Activated T-helper 17 cell treated with anti-CD3 and anti-CD28 coated beads, Interleukin-2, amount 50 U/mL, for 72 hours (primary cell): ENCODE measurements at places on chromosomes 1 and 21. TPM values are rescaled to one million over a fixed set of nuclear protein-coding genes. Genes with fewer than 3 reads are reported as not detected.

DNA sequence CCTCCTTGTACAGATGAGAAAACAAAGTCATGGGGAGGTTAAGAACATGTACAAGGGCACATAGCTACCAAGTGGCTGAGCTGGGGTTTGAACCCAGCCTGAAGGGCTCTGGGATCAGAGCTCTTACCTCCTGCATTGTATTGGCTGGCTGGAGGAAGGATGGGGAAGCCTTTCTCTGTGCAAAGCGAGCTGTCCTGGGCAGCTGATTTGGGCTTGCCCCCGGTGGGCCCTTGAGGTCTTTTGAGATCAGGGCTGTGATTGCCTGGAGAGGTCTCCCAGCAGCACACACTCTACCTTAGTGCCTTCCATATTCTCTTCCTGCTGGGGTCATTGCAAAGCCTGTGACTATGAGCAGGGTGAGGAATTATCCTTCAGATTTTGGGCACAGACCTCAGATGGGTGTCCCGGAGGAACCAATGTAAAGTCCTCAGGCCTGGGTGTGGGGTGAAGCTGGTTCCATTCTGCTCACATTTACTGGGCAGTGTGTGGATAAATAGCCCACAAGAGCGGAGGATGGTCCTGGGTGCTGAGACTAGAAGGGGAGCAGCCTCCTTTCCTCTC, 53.3 kb upstream of the EPS8L3 start:
- no peak for ATAC-seq
- no peak overlapping the region for H3K4me3 ChIP-seq
- peaks cover 4% of the 10 kb centered on the region for H3K4me1 ChIP-seq

- H3K36me3 ChIP-seq: no peaks in the 10 kb centered on the region
- H3K27me3 ChIP-seq: peaks cover 56% of the 10 kb centered on the region
- peaks cover 4% of the 10 kb centered on the region for H3K4me1 ChIP-seq
- no peak overlapping the region for H3K27ac ChIP-seq
- H3K4me3 ChIP-seq: no peak overlapping the region
- ATAC-seq: no peak
These were observed 41.1 kb upstream of the BCL10 start for GRCh38 chr1:85317560-85317959.

Gene BCAR3
- total RNA-seq: 1.3 TPM

- no peak overlapping the region for H3K4me3 ChIP-seq
- H3K27me3 ChIP-seq: no peaks in the 10 kb centered on the region
- H3K4me1 ChIP-seq: no peaks in the 10 kb centered on the region
- no peak for ATAC-seq
These were observed 14.6 kb upstream of the FLG2 start for GRCh38 chr1:152374451-152374850.

Gene SMIM1
- 2.8 TPM for total RNA-seq

- H3K4me1 ChIP-seq: no peaks in the 10 kb centered on the region
- H3K27me3 ChIP-seq: peaks cover 37% of the 10 kb centered on the region
- ATAC-seq: no peak
- no peaks in the 10 kb centered on the region for H3K36me3 ChIP-seq
- no peak overlapping the region for H3K27ac ChIP-seq
These were observed 478.0 kb downstream of the CAMTA1 start for GRCh38 chr1:7263021-7263960.

Gene FH
- total RNA-seq: 62.5 TPM

GRCh38 chr1:111179968-111180533, 20.4 kb downstream of the DENND2D start:
- H3K36me3 ChIP-seq: peaks cover 95% of the 10 kb centered on the region
- H3K4me1 ChIP-seq: peaks cover 22% of the 10 kb centered on the region
- H3K27me3 ChIP-seq: no peaks in the 10 kb centered on the region
- H3K4me3 ChIP-seq: no peak overlapping the region
- ATAC-seq: no peak

- no peak overlapping the region for H3K4me3 ChIP-seq
- no peaks in the 10 kb centered on the region for H3K4me1 ChIP-seq
- no peaks in the 10 kb centered on the region for H3K36me3 ChIP-seq
- H3K27ac ChIP-seq: no peak overlapping the region
- no peaks in the 10 kb centered on the region for H3K27me3 ChIP-seq
These were observed 611.5 kb upstream of the RGS18 start for GRCh38 chr1:191546803-191547202.

Gene FAM131C
- total RNA-seq: 0.69 TPM

DNA sequence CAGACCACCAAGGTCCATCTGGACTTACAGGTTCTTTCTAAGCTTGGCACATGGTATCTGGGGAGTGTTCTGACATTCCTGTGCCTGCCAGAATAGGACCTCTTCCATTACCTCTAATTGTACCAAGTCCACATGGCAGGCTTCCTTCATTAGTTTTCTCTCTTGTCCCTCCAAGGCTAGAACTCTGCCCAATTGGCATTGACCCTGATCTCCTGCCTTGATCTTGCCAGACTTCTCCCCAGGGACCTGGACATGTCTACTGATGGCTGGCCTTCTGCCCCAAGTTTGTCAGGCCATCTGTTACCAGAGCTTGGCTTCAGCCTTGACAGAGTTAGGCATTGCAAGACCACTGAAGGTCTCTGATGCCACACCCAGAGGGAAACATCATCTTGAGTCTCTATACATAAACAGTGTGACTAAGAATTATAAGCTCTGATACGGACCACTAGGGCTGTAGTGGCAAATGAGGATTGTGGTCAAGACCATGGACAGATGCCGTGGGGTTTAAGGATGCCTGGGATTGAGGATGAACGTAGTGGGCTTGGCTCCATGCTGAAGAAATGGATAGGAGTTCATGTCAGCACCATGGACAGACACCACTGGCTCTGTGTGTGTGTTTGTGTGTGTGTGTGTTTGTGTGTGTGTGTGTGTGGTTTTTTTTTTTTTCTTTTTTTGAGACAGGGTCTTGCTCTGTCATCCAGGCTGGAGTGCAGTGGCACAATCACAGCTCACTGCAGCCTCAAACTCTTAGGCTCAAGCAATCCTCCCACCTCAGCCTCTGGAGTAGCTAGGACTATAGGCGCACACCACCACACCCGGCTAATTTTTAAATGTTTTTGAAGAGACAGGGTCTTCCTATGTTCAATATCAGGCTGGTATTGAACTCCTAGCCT, 19.5 kb upstream of the PSMB2 start:
- H3K27me3 ChIP-seq: peaks cover 3% of the 10 kb centered on the region
- no peaks in the 10 kb centered on the region for H3K36me3 ChIP-seq
- H3K4me1 ChIP-seq: no peaks in the 10 kb centered on the region
- no peak overlapping the region for H3K27ac ChIP-seq
- H3K4me3 ChIP-seq: no peak overlapping the region

Gene MATN1
- 0.52 TPM for total RNA-seq

Gene CEP104
- total RNA-seq: 39.4 TPM

- no peaks in the 10 kb centered on the region for H3K27me3 ChIP-seq
- peaks cover 6% of the 10 kb centered on the region for H3K4me1 ChIP-seq
- ATAC-seq: no peak
- H3K27ac ChIP-seq: no peak overlapping the region
- H3K36me3 ChIP-seq: no peaks in the 10 kb centered on the region
These were observed 47.0 kb upstream of the CSF1 start for GRCh38 chr1:109863667-109864046.
